Dermis microvascular lymphatic vessel endothelial cell (primary cell): ENCODE measurements at places on chromosomes 3 and 15. TPM values are rescaled to one million over a fixed set of nuclear protein-coding genes. Genes with fewer than 3 reads are reported as not detected.

BNC1 gene
- total RNA-seq, result 1.0 and 1.6 TPM in 2 replicates

IGSF11 gene
- total RNA-seq, result under 0.01 and 0.13 TPM in 2 replicates

ATP8B4 gene
- 0.39 and 2.0 TPM in 2 replicates for total RNA-seq

NTRK3 gene
- total RNA-seq, result not detected in 2 replicates

RNF168 gene
- total RNA-seq, result 19.5 and 21.2 TPM in 2 replicates

CCDC39 gene
- total RNA-seq, result under 0.01 TPM in 2 replicates

GOLGA6B gene
- total RNA-seq, result not detected in 2 replicates

LRRC57 gene
- total RNA-seq, result 12.2 and 16.6 TPM in 2 replicates

NDUFB5 gene
- total RNA-seq, result 78.3 and 81.6 TPM in 2 replicates

LARP6 gene
- 9.1 and 9.4 TPM in 2 replicates for total RNA-seq

CFAP44 gene
- total RNA-seq, result 0.64 and 1.3 TPM in 2 replicates

SUSD5 gene
- 0.63 and 1.7 TPM in 2 replicates for total RNA-seq

GRIP2 gene
- not detected in 2 replicates for total RNA-seq

MNS1 gene
- total RNA-seq, result 0.13 TPM in 2 replicates
